ENCODE measurements at places on chromosomes 13 and 19. TPM values are rescaled to one million over a fixed set of nuclear protein-coding genes. Genes with fewer than 3 reads are reported as not detected.

Gene ZNF665
- 18.1 TPM for total RNA-seq

DNA sequence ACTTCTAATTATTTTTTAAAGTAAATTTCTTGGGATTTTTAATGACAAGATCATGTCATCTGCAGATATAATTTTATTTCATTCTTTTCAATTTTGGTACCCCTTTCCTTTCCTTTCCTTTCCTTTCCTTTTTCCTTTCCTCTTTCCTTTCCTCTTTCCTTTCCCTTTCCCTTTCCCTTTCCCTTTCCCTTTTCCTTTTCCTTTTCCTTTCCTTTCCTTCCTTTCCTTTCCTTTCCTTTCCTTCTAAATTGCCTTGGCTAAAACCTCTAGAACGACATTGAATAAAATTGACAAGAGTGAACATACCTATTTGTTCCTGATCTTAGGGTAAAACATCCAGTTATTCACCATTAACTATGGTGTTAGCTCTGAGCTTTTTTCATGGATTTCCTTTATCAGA is 334.1 kb downstream of the NDFIP2 start:
- H3K4me1 ChIP-seq: peaks cover 20% of the 10 kb centered on the region
- no peaks in the 10 kb centered on the region for H3K36me3 ChIP-seq
- H3K27me3 ChIP-seq: no peaks in the 10 kb centered on the region
- H3K4me3 ChIP-seq: no peak overlapping the region

GRCh38 chr13:49454388-49455006 is 10.4 kb downstream of the SETDB2 start:
- H3K27ac ChIP-seq: peak overlapping the region; percentile 65
- DNase-seq: peak; percentile 21
- peaks cover 9% of the 10 kb centered on the region for H3K4me1 ChIP-seq
- no peak overlapping the region for H3K4me3 ChIP-seq
- peaks cover 2% of the 10 kb centered on the region for H3K36me3 ChIP-seq
- H3K27me3 ChIP-seq: no peaks in the 10 kb centered on the region

Gene UNC13A
- 0.10 TPM for total RNA-seq

DNA sequence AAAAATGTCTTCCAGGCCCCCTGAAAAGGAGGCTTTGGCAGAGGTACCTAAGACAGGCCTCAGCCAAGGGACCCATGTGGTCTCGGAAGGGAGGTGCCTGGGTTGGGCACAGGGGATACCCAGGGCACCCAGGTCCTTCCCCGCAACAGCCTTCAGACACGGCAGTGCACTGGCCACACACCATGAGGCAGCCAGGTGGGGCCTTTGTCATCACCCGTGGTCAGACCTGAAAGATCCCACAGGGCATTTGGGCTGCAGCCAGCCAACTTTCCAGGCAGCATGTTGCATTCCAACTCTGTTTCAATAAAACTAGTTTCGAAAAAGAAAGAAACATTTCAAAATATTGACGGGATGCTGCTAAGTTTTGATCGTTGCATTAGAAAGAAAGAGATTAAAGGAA is 4.7 kb upstream of the TUBGCP3 start:
- no peak overlapping the region for H3K4me3 ChIP-seq
- H3K4me1 ChIP-seq: peaks cover 6% of the 10 kb centered on the region
- no peaks in the 10 kb centered on the region for H3K27me3 ChIP-seq
- no peak overlapping the region for H3K27ac ChIP-seq

Gene COLGALT1
- 109 TPM for total RNA-seq

GRCh38 chr19:1045247-1045603 is 5.3 kb downstream of the ABCA7 start:
- peaks cover 11% of the 10 kb centered on the region for H3K4me1 ChIP-seq
- no peak overlapping the region for H3K4me3 ChIP-seq
- peak; percentile 70 for DNase-seq
- no peaks in the 10 kb centered on the region for H3K36me3 ChIP-seq

Gene GAS6
- 0.66 TPM for total RNA-seq

GRCh38 chr13:66567899-66568612 is 662.1 kb downstream of the PCDH9 start:
- no peak for DNase-seq
- H3K4me3 ChIP-seq: no peak overlapping the region
- H3K4me1 ChIP-seq: no peaks in the 10 kb centered on the region
- H3K27me3 ChIP-seq: no peaks in the 10 kb centered on the region

Gene CDC16
- 127 TPM for total RNA-seq

DNA sequence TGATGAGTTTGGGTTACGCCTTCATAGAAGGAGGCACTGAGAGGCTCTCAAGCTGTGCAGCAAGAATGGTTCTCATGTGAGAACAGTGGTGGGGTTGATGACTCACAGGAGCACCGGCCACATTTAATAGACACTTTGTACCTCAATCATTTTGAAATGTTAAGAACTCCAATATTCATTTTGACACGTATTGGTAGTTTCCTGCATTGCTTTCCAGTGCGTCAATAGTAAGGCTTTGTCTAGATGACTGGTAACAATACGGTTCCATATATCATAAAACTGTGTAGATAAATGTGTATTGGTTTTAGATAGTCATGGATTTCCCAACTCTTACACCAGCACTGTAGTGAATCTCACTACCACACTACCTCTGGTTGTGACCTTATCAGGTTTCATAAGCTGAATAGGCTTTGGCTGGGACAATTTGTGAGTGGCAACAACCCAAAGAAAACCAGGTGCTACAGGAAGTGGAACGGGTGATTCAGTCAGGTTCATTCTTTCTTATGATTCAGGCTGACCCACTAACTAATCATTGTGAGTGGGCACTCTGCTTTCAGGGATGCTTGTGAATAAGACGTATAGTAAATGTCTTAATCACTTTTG is 362.6 kb downstream of the KLF5 start:
- H3K4me3 ChIP-seq: no peak overlapping the region
- H3K27me3 ChIP-seq: no peaks in the 10 kb centered on the region
- H3K27ac ChIP-seq: no peak overlapping the region
- no peak for DNase-seq
- H3K36me3 ChIP-seq: no peaks in the 10 kb centered on the region

DNA sequence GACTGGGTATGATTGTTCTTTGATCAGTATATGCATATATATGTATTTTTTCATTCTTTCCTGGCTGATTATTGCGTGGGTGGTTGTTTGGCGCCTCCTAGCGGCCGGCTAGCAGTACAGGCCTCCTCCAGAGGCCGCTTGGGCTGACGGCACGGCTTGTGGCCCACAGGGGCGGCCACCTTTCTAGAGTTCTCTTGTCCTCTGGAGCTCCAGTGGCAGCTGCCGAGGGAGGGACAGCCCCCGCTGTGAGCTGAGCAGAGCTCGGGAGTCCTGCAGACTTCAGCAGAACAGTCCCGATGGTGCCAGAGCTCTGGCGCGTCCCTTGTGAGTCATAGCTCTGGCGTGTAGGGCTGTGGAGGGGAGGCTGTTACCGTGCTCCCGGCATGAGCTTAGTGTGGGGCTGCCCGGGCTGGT is 22.5 kb upstream of the ZNF429 start:
- no peaks in the 10 kb centered on the region for H3K27me3 ChIP-seq
- peak; percentile 80 for DNase-seq
- no peaks in the 10 kb centered on the region for H3K4me1 ChIP-seq
- H3K36me3 ChIP-seq: no peaks in the 10 kb centered on the region
- no peak overlapping the region for H3K4me3 ChIP-seq

- H3K4me1 ChIP-seq: no peaks in the 10 kb centered on the region
- no peak for DNase-seq
- no peaks in the 10 kb centered on the region for H3K27me3 ChIP-seq
- no peak overlapping the region for H3K27ac ChIP-seq
- H3K36me3 ChIP-seq: no peaks in the 10 kb centered on the region
Observed at GRCh38 chr13:110197026-110197425, 109.9 kb downstream of the COL4A1 start.

GRCh38 chr19:55418185-55418584 is 10.6 kb upstream of the UBE2S start:
- peak; percentile 73 for DNase-seq
- no peak overlapping the region for H3K27ac ChIP-seq
- H3K27me3 ChIP-seq: peaks cover 18% of the 10 kb centered on the region
- no peaks in the 10 kb centered on the region for H3K36me3 ChIP-seq
- H3K4me1 ChIP-seq: no peaks in the 10 kb centered on the region

GRCh38 chr13:20383058-20383457 is 142.6 kb downstream of the CRYL1 start:
- H3K4me3 ChIP-seq: no peak overlapping the region
- no peaks in the 10 kb centered on the region for H3K36me3 ChIP-seq
- H3K27me3 ChIP-seq: no peaks in the 10 kb centered on the region

Gene ZNF547
- 9.9 TPM for total RNA-seq

Gene URAD
- not detected for total RNA-seq

Gene GPR180
- total RNA-seq: 4.7 TPM

DNA sequence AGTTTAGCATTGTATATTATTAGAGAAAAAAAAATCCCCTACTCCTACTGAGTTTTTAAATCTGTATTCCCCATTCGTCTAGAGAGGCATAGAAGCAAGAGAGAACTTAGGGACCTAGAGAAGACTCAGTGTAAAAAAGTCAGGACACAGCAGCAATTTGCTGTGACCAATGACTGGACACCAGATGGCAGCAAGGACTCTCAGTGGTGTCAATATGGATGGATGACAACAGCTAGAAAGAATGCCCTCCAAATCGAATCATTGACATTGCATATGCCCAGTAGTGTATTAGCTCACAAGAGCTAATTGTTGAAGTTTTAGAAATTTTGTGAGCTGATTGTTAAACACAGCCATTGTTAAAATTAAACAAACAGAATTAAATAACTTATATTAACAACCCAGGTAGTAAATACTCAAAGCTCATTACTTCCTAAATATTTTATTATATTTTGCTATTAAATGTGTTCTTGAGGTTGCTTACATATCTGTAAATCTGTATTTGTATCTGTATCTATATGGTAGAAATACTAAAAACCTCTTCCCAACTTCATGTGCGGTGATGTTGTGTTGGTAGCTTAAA is 43.9 kb downstream of the SIAH3 start:
- DNase-seq: peak; percentile 29
- no peak overlapping the region for H3K27ac ChIP-seq
- no peak overlapping the region for H3K4me3 ChIP-seq

DNA sequence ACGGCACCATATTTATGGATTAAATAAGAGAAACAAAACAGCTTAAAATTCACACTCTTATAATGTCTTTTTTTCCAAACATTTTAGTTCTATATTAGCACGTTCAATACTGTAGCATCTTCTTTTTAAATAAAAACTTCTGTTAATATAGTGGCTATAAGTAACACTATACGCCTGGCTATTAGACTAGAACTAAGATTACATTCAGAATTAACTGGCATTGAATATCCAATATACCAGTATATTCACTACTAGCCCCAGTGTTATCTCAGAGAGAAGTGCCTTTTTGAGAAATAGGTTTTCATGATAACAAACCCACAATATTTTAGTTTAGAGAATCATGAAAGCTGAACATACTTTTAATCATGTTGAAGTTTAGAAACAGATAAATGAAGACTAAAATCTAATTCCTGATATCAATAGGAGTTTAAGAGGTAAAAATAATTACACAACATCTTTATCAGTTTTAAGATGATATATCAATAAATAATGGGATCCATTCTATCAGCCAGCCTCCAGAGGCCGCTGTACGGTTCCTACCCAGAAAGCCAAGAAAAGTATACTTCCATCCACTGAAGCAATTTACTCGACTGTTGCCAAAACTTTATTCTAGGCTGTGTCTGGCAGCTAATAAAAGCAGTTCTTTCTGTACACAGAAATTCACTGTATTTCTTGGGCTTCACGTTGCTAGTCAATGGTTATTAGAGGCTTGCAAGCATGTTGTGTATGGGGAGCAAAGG is 1113.4 kb upstream of the MIR17HG start:
- no peaks in the 10 kb centered on the region for H3K4me1 ChIP-seq
- H3K27ac ChIP-seq: no peak overlapping the region
- DNase-seq: no peak
- no peaks in the 10 kb centered on the region for H3K27me3 ChIP-seq
- no peaks in the 10 kb centered on the region for H3K36me3 ChIP-seq

Gene PRX
- 3.5 TPM for total RNA-seq

DNA sequence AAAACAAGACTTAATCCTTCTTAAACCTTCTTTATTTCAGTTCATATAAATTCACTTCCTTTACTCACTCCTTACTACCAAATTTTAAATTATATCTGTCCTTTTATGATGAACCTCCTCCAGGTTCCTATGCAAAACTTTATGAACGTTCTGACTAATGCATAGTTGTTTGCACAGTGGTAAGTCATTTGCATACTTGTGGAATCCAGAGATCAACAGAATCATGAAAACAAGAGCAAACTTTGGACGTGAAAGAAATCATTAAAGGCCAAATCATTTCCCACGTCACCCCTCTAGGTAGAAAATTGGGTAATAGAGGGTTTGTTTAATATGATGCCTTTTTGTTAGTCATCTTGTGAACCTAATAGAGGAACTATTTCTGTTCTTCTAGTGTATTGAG is 32.3 kb upstream of the MYCBP2 start:
- H3K36me3 ChIP-seq: no peaks in the 10 kb centered on the region
- H3K27ac ChIP-seq: no peak overlapping the region
- no peak for DNase-seq
- no peak overlapping the region for H3K4me3 ChIP-seq
- no peaks in the 10 kb centered on the region for H3K27me3 ChIP-seq

DNA sequence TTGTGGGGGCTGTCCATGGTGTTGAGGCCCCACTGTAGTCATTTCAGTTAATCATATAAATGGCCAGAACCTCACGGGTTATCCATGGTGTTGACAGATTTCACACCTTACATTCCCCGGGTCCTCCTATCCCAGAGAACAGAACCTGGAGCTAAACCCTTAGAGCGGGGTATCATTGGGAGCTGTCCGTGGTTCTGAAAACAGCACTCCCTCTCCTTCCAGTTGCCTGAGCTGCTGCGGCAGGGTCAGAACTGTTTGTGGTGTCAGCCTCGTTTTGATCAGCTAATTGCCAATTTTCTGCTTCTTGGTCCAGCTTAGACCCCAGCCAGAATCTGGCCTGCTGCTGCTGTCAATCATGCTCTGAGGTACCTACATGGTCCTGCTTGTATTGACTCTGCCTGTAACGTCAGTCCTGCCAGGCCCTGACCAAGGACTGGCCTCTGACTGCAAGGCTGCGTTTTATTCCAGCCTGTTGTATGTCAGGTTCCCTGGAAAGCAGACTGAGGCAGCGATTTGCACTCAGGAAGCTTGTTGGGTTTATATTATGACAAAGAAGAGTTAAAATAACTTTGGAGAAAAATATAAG is 55.8 kb upstream of the KCTD15 start:
- H3K4me1 ChIP-seq: no peaks in the 10 kb centered on the region
- H3K27me3 ChIP-seq: no peaks in the 10 kb centered on the region
- no peak overlapping the region for H3K4me3 ChIP-seq
- H3K27ac ChIP-seq: no peak overlapping the region

DNA sequence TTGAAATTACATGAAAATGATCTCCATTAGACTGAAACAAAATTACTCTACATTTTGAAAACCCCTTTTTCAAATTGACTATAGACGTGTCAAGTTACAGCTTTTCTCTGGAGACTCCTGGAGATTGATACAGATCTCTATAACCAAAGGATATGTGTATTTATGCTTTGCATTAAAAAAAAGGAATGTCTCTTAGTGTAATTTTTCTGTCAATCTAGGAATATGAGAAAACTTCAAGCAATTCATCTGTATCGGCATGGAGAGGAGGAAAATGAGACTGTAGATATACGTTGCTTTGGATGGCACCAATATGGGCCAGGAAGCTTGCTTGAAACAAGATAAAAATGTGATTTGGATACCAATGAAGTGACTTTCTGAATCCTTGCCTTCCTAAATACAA is 286.6 kb downstream of the PCDH9 start:
- H3K4me3 ChIP-seq: no peak overlapping the region
- no peaks in the 10 kb centered on the region for H3K27me3 ChIP-seq
- no peak overlapping the region for H3K27ac ChIP-seq
- peaks cover 9% of the 10 kb centered on the region for H3K4me1 ChIP-seq
- DNase-seq: no peak
- no peaks in the 10 kb centered on the region for H3K36me3 ChIP-seq

Gene DYRK1B
- total RNA-seq: 44.4 TPM

GRCh38 chr19:32017176-32017953 is 328.0 kb upstream of the ZNF507 start:
- H3K4me1 ChIP-seq: no peaks in the 10 kb centered on the region
- H3K27me3 ChIP-seq: no peaks in the 10 kb centered on the region
